ENCODE measurements at places on chromosomes 7 and 10. TPM values are rescaled to one million over a fixed set of nuclear protein-coding genes. Genes with fewer than 3 reads are reported as not detected.

GRCh38 chr7:5532536-5533335, 109.1 kb upstream of the TNRC18 start:
- H3K27ac ChIP-seq = peak overlapping the region; percentile 85
- H3K27me3 ChIP-seq = no peaks in the 10 kb centered on the region
- peak; percentile 62 for DNase-seq
- H3K4me3 ChIP-seq = peak overlapping the region; percentile 94
- peaks cover 37% of the 10 kb centered on the region for H3K4me1 ChIP-seq

DNA sequence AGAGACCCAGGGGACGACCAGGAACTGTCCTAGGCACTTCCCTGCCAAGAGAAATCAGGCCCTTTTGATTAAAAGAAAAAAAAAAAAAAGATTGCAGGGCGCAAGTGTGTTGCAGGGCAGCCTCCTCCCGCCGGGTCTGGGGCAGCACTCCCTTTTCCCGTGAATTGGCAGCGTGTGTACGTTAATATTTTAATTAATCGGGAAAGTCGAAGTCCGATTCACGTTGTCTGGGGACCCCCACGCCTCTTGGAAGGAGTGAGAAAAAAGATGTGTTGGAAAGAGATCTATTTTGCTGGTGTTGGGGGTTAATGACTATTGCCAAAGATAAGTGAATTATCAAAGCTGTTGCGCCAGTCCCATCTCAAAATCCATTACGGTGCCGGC, 1.3 kb upstream of the EBF3 start:
- H3K27ac ChIP-seq = peak overlapping the region; percentile 25
- no peaks in the 10 kb centered on the region for H3K36me3 ChIP-seq
- H3K4me3 ChIP-seq = no peak overlapping the region
- peaks cover 58% of the 10 kb centered on the region for H3K27me3 ChIP-seq
- peaks cover 20% of the 10 kb centered on the region for H3K4me1 ChIP-seq

DNA sequence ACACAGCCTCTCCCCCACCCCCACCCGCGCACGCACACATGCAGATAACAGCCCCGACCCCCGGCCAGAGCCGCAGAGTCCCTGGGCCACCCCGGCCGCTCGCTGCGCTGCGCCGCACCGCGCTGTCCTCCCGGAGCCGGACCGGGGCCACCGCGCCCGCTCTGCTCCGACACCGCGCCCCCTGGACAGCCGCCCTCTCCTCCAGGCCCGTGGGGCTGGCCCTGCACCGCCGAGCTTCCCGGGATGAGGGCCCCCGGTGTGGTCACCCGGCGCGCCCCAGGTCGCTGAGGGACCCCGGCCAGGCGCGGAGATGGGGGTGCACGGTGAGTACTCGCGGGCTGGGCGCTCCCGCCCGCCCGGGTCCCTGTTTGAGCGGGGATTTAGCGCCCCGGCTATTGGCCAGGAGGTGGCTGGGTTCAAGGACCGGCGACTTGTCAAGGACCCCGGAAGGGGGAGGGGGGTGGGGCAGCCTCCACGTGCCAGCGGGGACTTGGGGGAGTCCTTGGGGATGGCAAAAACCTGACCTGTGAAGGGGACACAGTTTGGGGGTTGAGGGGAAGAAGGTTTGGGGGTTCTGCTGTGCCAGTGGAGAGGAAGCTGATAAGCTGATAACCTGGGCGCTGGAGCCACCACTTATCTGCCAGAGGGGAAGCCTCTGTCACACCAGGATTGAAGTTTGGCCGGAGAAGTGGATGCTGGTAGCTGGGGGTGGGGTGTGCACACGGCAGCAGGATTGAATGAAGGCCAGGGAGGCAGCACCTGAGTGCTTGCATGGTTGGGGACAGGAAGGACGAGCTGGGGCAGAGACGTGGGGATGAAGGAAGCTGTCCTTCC, 620 bp downstream of the EPO start:
- peaks cover 8% of the 10 kb centered on the region for H3K4me1 ChIP-seq
- DNase-seq = no peak
- H3K4me3 ChIP-seq = no peak overlapping the region
- no peaks in the 10 kb centered on the region for H3K36me3 ChIP-seq

- H3K4me1 ChIP-seq = no peaks in the 10 kb centered on the region
- no peaks in the 10 kb centered on the region for H3K36me3 ChIP-seq
- H3K27me3 ChIP-seq = peaks cover 5% of the 10 kb centered on the region
- H3K4me3 ChIP-seq = no peak overlapping the region
- DNase-seq = no peak
Measured at GRCh38 chr10:93784059-93784458, 26.3 kb downstream of the LGI1 start.

MMD2 gene
- not detected for total RNA-seq

RBP3 gene
- total RNA-seq = not detected

DNA sequence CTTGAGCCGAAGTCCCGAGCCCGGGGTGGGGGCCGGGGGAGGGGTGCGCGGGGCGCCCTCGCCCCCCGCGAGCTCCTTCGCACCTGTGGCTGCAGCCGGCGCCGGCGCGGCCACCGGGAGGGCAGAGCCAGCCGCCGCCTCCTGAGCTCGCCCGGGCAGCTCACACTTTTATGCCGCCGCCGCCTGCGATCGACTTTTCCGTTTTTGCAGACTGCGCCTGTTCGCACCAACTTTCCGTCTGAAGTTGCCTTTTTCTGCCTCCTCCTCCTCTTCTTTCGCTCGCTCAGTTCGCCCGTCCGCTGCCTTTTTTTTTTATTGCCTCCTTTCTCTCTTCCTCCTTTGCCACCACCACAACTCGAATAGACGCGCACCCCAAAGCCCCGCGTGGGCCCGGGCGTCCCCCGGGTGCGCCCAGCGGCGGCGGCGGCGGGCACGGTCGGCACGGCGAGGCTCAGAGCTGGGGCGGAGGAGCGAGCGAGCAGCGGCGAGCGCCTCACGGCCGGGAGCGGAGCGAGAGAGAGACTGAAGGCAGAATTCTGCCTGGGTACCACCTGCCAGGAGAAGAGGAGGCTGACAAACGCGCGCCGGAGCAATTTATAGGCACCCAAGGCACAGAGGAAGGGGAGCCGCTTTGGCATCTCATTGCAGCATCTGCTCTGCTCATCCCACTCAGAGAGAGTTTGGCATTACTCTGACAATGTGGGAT, at the start of gene C1QL3:
Gene C1QL3, minus strand, starts transcription at position 569 of the 706 bp plus-strand sequence. CDS start 814 bp downstream, outside the sequence.
- peaks cover 46% of the 10 kb centered on the region for H3K27me3 ChIP-seq
- no peaks in the 10 kb centered on the region for H3K36me3 ChIP-seq
- peak within 1 kb of the TSS; percentile 92 for H3K4me3 ChIP-seq
- peak; percentile 41 for DNase-seq
- H3K27ac ChIP-seq = peak within 1 kb of the TSS; percentile 66

C7orf57 gene
- 0.56 TPM for total RNA-seq

GRCh38 chr7:22894546-22894945, 71.9 kb upstream of the TOMM7 start:
- H3K4me1 ChIP-seq = peaks cover 8% of the 10 kb centered on the region
- DNase-seq = no peak
- no peaks in the 10 kb centered on the region for H3K36me3 ChIP-seq
- no peak overlapping the region for H3K4me3 ChIP-seq
- H3K27me3 ChIP-seq = peaks cover 29% of the 10 kb centered on the region

FAM237B gene
- not detected for total RNA-seq

NUTM2E gene
- not detected for total RNA-seq

DNA sequence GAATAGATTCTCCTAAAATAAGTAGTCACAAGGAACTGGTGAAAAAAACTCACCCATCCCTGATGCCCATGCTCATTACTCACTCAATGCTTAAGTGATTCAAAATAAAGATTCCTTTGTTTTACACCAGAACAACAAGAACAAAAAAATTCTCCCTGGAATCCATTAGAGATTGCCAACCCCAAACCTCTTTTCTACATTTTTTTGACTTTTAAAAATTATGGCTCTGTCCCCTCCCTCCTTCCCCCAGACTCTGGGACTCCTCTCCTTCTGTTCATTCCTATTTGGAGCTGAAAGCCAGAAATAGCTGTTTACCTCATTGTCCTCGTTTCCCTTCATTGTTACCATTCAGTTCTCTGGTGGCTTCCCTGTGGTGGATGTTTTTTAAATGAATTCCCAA, 63.2 kb upstream of the FHIP2A start:
- no peaks in the 10 kb centered on the region for H3K36me3 ChIP-seq
- H3K4me1 ChIP-seq = no peaks in the 10 kb centered on the region
- H3K27me3 ChIP-seq = peaks cover 20% of the 10 kb centered on the region
- no peak overlapping the region for H3K27ac ChIP-seq

DNA sequence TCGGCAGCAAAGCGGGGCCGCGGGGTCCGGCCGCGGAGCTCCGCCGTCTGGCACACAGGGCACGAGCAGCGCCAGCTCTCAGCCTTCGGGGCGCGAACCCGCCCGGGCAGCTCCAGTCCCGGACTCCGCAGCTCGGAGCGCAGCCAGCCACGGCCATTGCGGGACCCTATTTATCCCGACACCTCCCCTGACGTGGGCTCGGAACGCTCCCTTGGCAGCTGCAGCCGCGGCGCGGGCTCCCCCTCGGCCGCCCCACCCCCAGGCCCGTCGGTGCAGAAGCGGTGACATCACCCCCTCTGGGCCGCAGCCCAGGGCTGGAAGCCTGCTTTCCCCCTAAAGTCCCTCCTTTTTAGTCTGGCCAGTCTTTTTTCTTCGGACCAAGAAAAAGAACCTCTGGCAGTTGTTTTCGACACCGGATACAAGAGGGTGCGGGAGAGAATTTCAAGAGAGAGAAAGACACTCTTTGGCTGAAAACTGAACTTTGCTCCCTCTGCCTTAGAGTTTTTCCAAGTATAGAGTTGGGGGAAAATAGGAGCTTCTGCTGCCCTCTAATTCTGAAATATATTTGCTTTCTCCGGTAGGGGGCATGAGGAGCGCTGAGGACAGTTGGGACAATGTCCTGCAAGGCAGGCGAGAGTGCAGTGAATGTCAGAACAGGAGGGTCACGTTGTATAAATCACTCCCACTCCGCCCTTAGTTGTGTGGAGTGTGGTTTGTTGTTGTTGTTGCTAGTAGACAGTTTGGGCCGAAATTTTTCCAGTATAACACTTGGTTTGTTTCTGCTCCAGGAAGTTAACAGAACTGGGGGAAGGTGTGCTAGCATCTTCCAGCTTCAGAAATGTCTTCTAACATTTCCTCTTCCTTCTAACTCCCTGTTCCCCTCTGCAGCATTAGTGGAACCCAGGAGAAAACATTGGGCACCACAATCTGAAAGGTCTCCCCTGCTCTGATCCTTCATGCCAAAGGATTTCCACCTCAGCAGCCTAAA, at the start of gene SFRP4:
Gene SFRP4, minus strand, starts transcription at position 145 of the 988 bp plus-strand sequence. CDS start 280 bp downstream, outside the sequence.
- no peaks in the 10 kb centered on the region for H3K36me3 ChIP-seq
- peak within 1 kb of the TSS; percentile 72 for H3K4me3 ChIP-seq
- no peak within 1 kb of the TSS for H3K27ac ChIP-seq
- peaks cover 86% of the 10 kb centered on the region for H3K27me3 ChIP-seq

CAMK2B gene
- 1.4 TPM for total RNA-seq

NRG3 gene
- total RNA-seq = not detected

DNA sequence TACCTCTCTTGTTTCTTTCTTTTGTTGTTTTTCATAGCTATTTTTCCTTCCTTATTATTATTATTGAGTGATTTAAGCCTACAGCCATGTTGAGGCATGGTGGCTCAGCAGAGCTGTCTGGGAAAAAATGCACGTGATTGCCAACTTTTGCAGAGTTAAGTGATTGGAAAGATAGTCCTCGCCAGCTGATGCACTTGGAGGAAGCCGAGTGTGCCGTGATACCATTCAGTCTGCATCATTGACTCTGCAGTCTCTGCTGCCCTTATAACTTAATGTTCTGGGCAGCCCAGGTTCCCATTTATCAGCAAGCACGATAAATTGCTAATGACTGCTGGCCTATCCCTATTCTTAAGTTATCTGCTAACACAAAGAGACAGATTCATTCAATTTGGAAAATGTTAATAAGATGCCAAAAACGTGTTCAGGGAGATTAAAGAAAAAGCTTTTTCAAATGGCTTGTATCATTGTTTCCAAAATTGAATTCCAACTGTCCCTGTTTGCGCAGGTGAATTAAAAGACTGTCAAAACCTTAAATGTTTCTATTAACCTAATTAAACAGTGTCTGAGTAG, 232.9 kb upstream of the NPY start:
- H3K27ac ChIP-seq = no peak overlapping the region
- H3K4me1 ChIP-seq = no peaks in the 10 kb centered on the region
- H3K27me3 ChIP-seq = peaks cover 32% of the 10 kb centered on the region
- no peak overlapping the region for H3K4me3 ChIP-seq

DNA sequence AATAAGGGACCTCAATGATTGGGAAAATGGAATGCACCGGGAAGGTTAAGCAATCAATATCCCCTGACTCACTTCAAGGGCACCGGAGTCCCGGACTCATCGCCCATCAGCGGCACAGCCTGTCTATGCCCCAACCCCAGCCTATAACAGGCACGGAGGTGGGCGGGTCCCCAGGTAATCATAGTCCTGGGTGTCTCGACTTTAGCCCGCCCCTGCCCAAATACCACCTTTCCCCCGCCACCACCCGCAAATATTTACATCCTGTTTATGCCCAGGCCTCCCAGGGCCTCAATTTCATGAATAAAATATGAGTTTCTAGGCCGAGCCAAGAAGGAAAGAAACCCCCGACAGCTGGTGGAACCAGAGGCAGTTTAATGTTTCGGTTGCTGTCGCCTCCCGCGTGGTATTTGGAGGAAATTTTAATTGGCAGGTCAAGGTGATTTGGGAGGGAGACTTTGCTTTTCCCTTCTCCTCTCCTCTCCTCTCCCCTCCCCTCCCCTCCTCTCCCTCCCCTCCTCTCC, 15.6 kb upstream of the RFC2 start:
- no peaks in the 10 kb centered on the region for H3K27me3 ChIP-seq
- H3K4me1 ChIP-seq = peaks cover 14% of the 10 kb centered on the region
- peak overlapping the region; percentile 85 for H3K4me3 ChIP-seq
- peak; percentile 66 for DNase-seq
- no peaks in the 10 kb centered on the region for H3K36me3 ChIP-seq
- H3K27ac ChIP-seq = no peak overlapping the region

DNA sequence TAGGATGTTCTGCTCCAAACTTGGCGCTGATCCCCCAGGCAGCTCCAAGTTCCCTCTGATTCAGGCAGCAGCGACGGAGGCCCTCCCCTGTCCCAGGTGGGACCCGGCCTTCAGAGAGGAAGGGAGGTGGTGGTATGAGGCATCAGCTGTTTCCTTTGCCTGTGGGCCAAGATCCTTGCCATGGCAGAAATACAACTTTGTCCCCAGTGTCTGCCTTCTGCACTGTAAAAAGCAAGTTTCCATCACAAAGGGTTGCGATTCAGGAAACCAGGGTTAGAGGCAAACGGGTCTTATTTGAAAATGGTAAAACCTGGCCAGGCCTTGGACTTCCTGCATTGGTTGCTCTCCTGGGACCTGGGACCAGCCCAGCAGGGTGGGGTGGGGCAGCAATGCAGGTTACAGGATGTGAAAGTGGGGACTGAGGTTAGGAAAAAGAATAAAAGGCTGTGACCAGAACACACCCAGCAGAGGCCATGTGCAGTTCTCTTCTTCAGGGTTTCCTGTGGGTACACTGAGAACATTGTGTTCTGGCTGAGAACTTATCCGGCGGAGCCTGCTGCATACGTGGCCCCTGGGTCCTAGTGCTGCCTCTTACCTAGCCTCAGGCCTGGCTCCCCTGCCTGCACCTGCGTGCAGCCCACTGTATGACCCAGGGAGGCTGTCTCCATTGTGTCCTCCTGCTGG, 25.1 kb upstream of the DDIT4 start:
- peaks cover 93% of the 10 kb centered on the region for H3K4me1 ChIP-seq
- no peaks in the 10 kb centered on the region for H3K36me3 ChIP-seq
- peak overlapping the region; percentile 74 for H3K27ac ChIP-seq
- no peaks in the 10 kb centered on the region for H3K27me3 ChIP-seq
- peak; percentile 76 for DNase-seq
- peak overlapping the region; percentile 96 for H3K4me3 ChIP-seq

PSD gene
- 8.6 TPM for total RNA-seq

Data from activated T-cell treated with anti-CD3 and anti-CD28 coated beads, Interleukin-2, amount 50 U/mL, for 72 hours (primary cell).